ENCODE measurements at places on chromosomes 16 and 17.
A peak's percentile ranks its signal among the peaks of the same experiment; 100 is the strongest.

- no peak for DNase-seq
These were observed 34.8 kb downstream of the PEMT start for GRCh38 chr17:17556671-17557070.

DNA sequence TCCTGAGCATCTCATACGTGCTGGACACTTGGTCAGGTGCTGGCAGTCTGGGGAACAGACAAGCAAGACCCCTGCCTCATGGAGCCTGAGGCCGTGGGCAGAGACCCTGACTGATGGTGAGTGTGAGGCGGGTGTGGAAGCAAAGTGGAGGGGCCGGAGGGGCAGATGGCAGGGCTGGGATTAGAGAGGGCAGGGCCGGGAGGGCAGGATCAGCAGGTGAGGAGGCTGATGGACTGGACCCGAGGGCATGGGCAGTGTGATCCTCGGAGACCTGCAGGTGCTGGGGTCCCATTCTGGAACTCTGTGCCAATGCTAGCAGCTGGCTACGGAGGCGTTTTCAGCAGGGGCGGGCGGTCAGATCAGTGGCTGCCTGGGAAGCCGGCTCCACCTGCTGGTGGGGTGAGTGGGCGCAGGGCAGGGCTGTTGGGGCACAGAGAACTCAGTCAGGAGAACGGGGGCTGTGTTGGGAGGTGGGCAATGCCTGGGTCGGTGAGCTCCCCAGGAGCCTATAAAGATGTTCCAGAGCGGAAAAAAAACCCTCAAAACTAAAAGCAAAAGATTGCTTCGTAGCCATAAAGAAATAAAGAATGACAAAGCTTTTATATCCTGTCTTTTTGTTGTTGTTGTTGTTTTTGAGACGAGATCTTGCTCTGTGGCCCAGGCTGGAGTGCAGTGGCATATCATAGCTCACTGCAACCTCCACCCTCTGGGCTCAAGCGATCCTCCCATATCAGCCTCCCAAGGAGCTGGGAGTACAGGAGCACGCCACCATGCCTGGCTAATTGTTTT lies 8.9 kb upstream of the C16orf74 start:
- no peak for DNase-seq

- no peak for DNase-seq
These were observed 124.2 kb downstream of the METRNL start for GRCh38 chr17:83203472-83204221.

- no peak for DNase-seq
These were observed 46.0 kb downstream of the HOXB1 start for GRCh38 chr17:48484850-48485249.

DNA sequence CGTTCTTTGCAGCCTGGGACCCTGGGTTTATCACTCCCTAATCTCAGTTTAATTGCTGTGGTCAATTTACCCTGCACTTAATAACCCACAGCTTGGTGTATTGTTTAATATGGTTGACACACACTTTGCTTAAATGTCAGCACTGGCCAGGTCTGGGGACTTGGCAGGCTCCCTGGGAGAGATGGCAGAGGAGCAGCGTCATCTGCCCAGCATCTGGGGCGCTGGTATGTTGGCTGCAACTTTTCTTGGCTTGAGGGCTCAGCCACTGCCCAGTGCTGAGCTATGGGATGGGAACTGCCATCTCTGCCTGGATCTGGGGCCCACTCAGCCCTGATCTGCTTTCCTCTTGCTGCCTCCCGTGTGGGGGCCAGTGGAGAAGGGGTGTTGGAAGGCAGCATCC lies 115.7 kb upstream of the IRX3 start:
- DNase-seq, result no peak

- no peak for DNase-seq
These were observed 11.8 kb upstream of the STAC2 start for GRCh38 chr17:39237586-39237985.

- peak; percentile 27 for DNase-seq
These were observed 497 bp downstream of the SMIM5 start for GRCh38 chr17:75633486-75634375.

DNA sequence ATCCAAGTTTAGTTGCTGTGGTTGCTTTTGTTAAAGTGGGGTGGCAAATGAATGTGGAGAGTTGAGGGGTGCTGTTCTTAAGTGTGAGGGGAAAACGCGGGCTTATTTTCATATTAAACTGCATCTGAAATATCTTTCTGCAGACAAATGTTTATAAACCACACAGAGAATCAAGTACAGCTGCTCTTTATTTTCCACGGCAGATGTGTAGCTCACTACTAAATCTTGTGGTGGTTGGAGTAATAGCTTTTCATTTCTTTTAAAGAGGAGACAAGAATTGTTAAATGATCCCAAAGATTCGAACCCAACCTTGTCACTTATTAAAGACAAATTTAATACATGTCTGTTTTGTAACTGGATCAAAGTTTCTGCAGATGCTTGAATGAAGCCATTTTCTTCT lies 2.1 kb downstream of the CLTC start:
- DNase-seq, result no peak

GRCh38 chr16:19095654-19096053 lies 18.1 kb upstream of the ITPRIPL2 start:
- no peak for DNase-seq

DNA sequence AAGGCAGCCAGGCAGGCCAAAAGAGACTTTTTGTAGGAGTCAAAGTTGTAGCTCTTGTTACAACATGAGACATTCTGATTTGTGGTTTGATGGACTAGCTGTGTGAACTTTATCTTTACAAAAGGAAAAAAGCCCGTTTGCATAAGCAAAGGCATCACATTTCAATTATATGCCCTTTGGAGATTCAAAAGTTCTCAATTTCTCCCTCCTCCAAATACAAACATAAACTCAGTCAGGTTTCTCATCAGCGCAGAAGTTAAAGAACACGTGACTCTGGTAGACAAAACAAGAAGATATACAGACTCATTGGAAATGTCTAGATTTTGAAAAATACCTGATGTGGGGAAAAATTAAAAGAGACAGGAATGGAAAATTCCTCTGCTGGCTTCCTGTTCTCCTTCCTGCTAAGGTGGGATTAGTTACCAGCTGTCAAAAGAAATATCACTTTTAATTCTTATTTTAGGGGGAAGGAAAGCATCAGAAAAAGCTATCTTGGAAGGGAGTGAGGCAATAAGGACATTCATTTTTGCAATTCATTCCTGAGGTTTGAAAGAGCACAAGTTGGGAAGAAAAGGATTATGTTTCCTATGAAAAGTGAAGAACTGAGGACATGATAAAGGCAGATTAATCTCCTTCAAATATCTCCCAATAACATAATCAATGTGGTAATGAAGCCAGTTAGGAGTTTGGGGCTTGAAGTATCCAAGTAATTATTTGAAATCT lies 4.6 kb upstream of the KCNJ16 start:
- no peak for DNase-seq

GRCh38 chr17:38981636-38982035 lies 14.4 kb upstream of the FBXO47 start:
- DNase-seq, result no peak

DNA sequence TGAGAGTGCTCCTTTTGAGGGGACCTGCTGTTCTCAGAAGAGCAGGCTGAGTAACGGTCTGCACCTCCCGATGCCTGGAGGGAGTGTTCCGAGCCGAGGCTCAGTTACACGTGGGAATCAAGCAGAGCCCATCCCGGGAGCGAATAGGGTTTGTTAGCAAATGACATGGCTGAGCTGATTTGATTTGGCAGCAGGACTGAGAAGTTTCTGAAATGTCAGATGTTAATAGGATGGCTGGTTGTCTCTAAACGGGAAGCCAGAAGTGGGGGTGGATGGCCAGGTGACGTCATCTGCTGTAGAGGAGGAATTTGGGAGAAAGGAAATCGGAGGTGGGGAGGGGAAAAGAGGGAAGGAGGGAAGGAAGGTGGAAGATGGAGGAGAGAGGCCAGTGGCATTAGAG lies 128.0 kb downstream of the RAP1GAP2 start:
- DNase-seq, result no peak

GRCh38 chr17:5511401-5512225 lies 25.2 kb downstream of the MIS12 start:
- no peak for DNase-seq

GRCh38 chr16:82192665-82193064 lies 22.6 kb upstream of the MPHOSPH6 start:
- DNase-seq, result peak; percentile 7

- DNase-seq, result no peak
These were observed 62.2 kb downstream of the UTP18 start for GRCh38 chr17:51322390-51323029.

DNA sequence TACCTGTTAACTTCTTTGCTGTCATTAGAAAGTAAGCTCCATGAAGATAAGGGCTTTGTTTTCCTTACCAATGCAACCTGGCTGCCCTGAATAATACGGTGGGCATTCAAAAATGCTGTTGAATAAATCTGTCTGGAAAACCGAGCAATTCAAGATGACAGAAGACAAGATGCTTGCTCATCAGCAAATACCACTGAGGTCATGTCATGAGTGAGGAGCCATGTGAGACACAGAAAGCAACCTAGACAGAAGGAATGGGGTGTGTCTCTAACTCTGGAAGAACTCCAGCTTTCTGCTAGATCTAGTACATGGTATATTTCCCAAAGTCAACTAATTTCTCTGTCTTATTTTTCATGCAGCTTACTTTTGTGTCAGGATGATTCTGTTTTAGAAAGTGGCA lies 64.2 kb downstream of the STH start:
- DNase-seq, result no peak

GRCh38 chr16:31397096-31397660 lies 4.0 kb downstream of the ITGAD start:
- DNase-seq, result no peak
